ENCODE measurements at places on chromosomes 2 and 18. TPM values are rescaled to one million over a fixed set of nuclear protein-coding genes. Genes with fewer than 3 reads are reported as not detected.

ERFE gene
- total RNA-seq, result 0.39 TPM

RBKS gene
- 6.4 TPM for total RNA-seq

GCG gene
- total RNA-seq, result not detected

MOB1A gene
- 96.6 TPM for total RNA-seq

HRH4 gene
- 0.26 TPM for total RNA-seq

LAMA1 gene
- total RNA-seq, result not detected

PRSS56 gene
- total RNA-seq, result not detected

ADNP2 gene
- 22.8 TPM for total RNA-seq

ITPRIPL1 gene
- 28.4 TPM for total RNA-seq

MERTK gene
- 0.94 TPM for total RNA-seq

IMPACT gene
- total RNA-seq, result 18.3 TPM

C1QL2 gene
- not detected for total RNA-seq

FBXO41 gene
- 27.7 TPM for total RNA-seq

LINC00305 gene
- not detected for total RNA-seq

COLEC12 gene
- total RNA-seq, result not detected

CKAP2L gene
- 46.7 TPM for total RNA-seq

SIX2 gene
- not detected for total RNA-seq

CABLES1 gene
- 3.8 TPM for total RNA-seq

CCDC68 gene
- total RNA-seq, result not detected
